ENCODE measurements at places on chromosomes 3 and 15.
A peak's percentile ranks its signal among the peaks of the same experiment; 100 is the strongest.

- DNase-seq = peak; percentile 23
Observed at GRCh38 chr3:142394921-142395622, 52.8 kb downstream of the XRN1 start.

DNA sequence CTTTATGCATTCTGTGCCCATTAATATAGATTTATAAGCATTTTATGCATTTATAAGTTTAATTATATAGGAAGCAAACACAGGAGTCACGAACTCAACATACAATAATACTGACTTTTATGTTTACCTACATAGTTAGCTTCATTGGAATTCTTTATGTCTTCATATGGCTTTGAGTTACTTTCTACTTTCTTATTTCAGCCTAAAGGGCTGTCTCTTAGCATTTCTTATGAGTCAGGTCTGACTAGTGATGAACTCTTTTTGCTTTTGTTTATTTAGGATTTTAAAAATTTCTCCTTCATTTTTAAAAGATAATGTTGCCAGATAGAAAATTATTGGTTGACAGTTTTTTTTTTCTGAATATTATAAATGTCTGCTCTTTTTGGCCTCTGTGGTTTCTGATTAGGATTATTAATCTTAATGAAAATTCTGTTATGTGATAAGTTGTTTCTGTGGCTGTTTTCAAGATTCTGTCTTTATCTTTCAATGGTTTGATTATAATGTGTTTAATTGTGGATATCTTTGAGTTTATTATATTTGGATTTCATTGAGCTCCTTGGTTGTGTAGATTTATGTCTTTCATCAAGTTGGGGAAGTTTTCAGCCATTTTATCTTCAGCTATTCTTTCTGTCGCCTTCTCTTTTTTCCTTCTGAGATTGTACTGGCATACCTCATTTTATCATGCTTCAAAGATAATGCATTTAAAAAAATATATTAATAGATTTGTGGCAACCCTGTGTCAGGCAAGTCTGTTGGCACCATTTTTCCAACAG, 54.3 kb downstream of the ATP2C1 start:
- DNase-seq = no peak

DNA sequence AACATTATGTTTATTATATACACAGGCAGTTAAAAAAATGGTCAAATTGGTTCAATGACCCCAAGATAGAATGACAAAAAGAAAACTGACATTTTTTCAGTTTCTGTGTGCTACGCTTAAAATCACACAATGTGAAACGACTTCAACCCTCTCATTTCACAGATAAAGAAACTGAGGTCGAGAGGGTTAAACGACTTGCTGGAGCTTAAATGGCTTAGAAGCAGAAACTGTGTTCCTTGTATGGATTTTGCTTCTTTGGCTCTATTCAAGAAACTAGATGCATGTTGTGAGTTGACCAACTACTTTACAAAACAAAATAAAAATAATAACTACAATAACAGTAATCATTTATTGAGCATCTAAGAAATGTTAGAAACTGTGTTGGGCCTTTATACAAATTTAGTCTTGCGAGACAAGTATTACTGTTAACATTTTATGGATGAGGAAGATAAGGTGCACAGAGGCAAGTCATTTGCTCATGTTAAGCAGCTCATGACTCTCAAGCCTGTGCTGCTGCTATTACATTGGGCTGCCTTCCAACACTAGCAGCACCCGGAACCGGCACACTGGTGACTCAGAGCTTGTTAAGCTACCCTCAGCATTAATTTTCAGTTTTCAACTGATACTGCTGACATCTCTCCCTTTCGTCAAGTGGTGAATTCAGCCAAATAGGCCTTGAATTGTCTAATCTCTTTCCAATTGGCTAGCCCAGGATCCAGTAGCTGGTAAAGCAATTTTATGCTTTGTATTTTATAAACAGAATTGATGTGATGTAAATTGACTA, 487.6 kb downstream of the NAALADL2 start:
- DNase-seq = peak; percentile 97

DNA sequence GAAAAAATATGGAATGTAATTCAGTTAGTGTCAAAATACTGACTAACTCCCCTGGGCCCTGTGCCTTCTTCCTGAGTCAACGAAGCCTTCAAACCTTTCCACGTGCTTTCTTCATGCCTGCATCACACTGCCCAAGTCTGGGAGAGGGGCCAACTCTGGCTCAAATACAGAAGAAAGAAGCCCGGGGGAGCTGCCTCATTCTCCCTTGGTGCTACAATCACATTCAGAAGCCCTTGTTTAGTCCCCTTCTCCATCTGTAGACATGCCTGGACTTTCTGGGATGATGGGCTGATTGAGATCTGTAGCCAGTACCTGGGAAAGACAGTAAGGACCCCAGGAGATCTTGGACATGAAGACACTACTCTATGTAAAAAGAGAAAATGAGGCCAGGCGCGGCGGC, 77.8 kb upstream of the GSK3B start:
- DNase-seq = peak; percentile 62

- DNase-seq = peak; percentile 88
Observed at GRCh38 chr3:33658991-33659848, 58.8 kb downstream of the CLASP2 start.

GRCh38 chr3:170189398-170190256, 8.1 kb upstream of the PHC3 start:
- DNase-seq = no peak

- DNase-seq = no peak
Observed at GRCh38 chr15:48537271-48538113, 108.0 kb downstream of the FBN1 start.

DNA sequence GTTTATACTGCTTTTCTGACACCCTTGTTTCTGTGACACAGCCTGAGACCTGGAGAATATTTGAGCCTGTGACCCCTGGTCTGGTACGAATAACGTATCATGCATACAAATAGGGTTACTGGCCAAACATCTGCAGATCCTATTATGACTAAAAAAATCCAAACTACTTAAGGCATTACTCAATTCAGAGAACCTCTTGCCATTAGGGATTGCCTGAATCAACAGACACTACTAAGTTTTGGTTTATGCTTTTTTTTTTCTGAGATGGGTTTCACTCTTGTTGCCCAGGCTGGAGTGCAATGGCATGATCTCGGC, 35.4 kb downstream of the OSBPL10 start:
- DNase-seq = peak; percentile 55

DNA sequence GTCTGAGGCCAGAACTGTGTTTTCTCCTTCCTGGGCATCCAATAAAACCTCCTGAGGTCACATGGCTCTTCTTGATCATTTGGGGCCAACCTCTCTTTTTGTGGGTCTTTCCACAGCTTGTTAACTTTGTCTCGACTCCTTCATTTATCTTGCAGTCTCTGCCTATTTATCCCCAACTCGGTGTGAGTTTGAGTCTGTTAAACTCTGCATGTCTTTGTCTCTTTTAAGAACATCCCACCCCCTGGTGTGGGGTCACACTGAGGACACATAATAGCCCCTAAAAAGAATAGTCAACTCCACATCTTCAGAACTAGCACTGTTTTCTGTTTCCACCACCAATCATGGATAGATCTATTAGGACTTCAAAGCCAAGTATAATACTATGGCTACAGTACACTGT, 187.2 kb downstream of the TLE3 start:
- DNase-seq = no peak

- DNase-seq = no peak
Observed at GRCh38 chr3:14783480-14784086, 35.2 kb upstream of the FGD5 start.

- DNase-seq = peak; percentile 74
Observed at GRCh38 chr15:45719490-45719889, 84.7 kb downstream of the SQOR start.

GRCh38 chr15:47158573-47158972, 558.7 kb upstream of the SEMA6D start:
- no peak for DNase-seq

DNA sequence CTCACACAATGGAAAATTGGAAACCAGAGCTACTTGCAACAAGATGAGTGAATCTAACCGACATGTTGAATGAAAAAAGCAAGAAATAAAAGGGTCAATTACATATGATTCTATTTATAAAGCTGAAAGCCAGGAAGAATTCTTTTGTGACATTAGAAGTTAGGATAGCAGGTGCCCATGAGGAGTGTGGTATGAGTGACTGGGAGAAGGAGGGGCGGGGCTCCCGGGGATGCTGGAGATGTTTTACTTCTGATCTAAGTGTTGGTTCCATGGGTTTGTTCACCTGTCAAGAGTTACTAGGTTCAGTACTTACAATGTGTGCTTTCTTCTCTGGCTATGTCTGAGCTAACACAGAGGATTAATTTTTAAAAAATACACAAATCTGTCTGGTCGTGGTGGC, 60.8 kb downstream of the NSMCE3 start:
- no peak for DNase-seq

DNA sequence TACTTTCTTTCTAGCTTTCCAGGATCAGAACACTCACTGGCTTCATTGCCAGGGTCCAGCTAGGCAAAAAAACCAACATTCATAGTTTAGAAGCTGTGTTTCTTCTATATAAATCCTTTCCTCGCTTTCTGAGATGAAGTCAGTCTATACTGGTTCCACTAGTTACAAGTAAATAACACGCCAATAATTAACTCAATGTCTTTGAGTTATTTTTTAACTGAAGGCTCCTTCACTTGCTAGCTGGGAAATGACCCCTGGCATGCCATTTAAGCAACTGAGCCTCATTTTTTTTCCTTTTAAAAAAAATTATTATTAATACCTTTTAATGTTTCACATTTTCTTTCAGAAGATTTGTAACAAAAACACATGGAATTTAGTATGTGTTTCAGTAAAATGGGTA, 2.1 kb upstream of the CCDC174 start:
- DNase-seq = no peak

GRCh38 chr3:157632075-157632474, 128.9 kb upstream of the VEPH1 start:
- DNase-seq = no peak

- DNase-seq = no peak
Observed at GRCh38 chr15:78130466-78131294, 565 bp downstream of the CIB2 start.

- DNase-seq = no peak
Observed at GRCh38 chr3:112253301-112253971, 40.6 kb downstream of the SLC9C1 start.

DNA sequence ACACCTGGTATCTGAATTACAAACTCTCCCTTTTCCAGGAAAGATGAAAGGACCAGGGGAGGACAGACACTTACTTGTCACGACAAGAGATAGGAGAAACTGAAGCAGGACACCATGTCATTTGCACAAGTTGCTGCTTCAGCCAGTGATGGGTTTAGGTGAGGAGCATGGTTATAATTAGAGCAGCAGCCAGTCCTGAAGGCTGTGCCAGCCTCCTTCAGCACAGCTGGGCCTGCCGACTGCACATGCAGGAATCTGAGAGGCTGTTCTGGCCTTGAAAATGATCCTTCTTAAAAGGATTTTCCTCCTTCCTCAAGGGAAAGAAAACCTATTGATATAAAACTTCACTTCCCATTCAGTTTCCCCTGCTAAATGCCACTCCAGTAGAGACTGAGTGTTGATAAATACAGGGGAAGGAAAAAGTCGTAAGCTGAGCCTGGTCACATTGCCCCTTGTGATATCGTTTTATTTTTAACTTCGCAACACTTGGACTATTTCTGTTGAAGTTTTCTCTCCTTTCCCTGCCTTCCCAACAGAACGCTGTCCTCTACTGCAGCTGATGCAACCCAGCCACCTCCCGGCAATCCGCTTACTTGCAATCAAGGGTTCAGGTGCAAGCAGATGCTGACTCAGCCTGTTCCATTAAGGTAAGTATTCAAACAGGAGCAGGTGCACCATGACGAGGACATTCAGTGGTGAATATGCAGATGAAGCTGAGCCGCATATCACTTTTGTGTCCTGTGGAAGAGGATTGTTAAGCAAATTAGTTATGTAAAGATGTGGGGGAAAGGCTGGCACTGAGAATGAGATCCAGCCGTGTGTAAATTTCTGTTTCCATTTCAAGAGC, at the start of gene FBXO40:
FBXO40 (plus strand) TSS at position 524 of the 847 bp plus-strand sequence. CDS start 27,197 bp downstream, outside the sequence.
- no peak for DNase-seq

- DNase-seq = peak; percentile 31
Observed at GRCh38 chr15:52020221-52021085, 1.4 kb downstream of the MAPK6 start.

- no peak for DNase-seq
Observed at GRCh38 chr15:73957276-73957675, 31.0 kb downstream of the LOXL1 start.

DNA sequence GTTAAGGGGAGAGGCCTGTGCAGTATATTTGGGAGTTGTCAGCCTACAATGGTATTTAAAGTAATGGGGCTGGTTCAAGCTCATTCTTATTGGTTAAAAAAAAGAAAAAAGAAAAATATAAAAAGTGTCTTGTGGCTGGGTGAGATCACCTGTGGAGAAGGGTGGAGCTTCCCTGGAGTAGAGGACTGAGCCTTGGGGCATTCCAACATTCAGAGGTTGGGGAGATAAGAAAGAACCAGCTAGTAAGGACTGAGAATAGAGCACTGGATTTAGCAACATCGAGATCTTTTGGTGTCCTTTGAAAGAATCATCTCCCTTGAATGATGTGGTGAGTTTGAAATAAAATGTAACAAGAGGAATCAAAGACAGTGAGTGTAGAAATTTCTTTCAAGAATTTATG, 5.2 kb downstream of the SLC49A4 start:
- DNase-seq = no peak

- peak; percentile 97 for DNase-seq
Observed at GRCh38 chr3:64501298-64501906, 186.4 kb downstream of the ADAMTS9 start.

- no peak for DNase-seq
Observed at GRCh38 chr15:57432141-57432741, 55.9 kb downstream of the CGNL1 start.

- peak; percentile 88 for DNase-seq
Observed at GRCh38 chr15:48541341-48542278, 103.9 kb downstream of the FBN1 start.

GRCh38 chr3:114380233-114380651, 86.4 kb downstream of the TIGIT start:
- peak; percentile 88 for DNase-seq

DNA sequence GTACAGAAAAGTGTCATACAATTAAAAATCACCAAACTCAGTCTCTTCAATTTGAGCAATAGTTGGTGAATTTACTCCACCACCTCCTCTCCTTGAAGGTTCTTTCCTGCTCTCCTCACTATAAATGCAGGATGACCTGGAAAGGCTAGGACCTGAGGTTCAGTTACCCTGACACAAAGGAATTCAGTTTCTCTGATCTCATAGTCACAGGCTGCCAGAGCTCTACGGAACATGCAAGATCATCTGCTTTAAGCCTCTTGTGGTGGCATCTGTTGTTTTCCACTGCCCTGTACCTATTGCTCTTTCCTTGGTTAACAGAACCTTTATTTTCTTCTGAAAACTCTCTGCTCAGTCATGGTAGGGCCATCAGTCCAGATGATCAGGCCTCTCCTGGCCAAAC, 4.9 kb upstream of the TP63 start:
- DNase-seq = no peak

GRCh38 chr3:136928240-136928639, 29.5 kb upstream of the IL20RB start:
- no peak for DNase-seq

Measured in iris pigment epithelial cell (primary cell).